ENCODE measurements at places on chromosomes 1 and 21.
A peak's percentile ranks its signal among the peaks of the same experiment; 100 is the strongest.

GRCh38 chr1:22553991-22554522 lies 9.2 kb upstream of the EPHA8 start:
- no peak for DNase-seq

DNA sequence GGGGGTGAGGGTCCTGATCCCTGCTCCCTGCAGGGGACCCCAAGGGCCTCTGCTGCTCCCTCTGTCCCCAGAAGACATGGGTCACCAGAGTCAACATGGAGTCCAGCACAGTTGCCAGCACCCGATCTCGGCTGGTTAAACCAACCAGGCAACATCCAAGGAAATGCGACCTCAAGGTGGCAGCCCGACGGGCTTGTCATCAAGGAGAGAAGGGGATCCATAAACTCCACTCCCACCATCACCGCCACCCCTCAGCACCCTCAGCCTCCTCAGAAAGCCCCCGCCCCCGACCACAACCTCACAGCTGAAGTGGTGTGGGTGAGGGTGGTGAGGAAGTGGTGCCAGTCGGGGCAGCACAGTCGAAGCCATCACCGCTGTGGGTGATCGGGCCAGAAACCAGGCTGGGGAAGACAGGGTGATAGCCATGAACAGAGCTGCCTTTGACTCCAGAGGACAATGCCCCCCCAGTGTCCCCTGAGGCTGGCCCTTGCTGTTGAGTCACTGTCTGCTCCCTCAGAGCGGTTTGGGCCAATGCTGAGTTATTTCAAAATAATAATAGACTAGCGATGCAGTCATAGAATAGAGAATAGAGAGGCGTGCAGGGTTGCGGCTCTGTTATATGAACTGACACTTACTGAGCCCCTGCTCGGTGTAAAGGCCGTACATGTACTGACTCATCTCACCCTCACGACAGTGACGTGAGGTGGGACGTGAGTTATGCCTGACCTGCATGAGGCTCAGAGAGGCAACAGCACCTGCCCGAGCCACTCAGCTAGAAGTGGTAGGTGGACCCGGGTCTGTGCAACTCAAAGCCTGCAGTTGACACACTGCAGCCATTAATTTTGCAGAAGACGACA lies 88.7 kb upstream of the IFFO2 start:
- DNase-seq, result no peak

GRCh38 chr1:190226006-190226405 lies 251.7 kb downstream of the BRINP3 start:
- no peak for DNase-seq

DNA sequence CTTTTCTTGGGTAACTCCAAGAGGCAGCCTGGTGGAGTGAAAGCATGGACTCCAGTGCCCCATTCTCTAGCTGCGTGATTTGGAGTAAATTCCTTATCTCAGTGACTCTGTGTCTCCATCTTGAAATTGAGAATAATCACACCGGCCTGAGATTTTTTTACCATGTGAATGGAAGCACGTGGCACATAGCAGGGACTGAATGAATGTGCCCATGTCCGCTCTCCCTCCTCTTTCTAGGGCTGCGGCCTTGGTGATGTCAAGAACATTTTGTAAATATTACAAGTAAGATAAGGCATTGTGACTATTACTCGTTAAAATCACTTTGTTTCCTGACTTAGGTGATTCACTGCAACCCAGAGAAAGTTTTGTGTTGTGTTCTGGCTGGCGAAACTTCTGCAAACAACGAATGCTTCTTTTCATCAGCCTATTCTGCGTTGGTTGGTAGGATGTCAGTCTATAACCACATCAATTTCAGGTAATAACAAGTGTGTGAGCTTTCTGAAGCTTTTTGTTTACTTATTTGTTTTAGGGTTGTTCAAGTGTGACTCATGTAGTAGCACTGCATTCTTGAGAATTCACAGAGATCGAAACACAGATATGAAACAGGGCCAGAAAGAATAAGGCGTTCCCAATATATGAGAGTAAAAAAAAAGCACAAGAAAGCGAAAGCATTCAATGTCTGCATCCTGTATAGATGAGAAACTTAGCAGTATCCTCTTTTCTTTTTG lies 135.7 kb upstream of the SLC45A1 start:
- no peak for DNase-seq

DNA sequence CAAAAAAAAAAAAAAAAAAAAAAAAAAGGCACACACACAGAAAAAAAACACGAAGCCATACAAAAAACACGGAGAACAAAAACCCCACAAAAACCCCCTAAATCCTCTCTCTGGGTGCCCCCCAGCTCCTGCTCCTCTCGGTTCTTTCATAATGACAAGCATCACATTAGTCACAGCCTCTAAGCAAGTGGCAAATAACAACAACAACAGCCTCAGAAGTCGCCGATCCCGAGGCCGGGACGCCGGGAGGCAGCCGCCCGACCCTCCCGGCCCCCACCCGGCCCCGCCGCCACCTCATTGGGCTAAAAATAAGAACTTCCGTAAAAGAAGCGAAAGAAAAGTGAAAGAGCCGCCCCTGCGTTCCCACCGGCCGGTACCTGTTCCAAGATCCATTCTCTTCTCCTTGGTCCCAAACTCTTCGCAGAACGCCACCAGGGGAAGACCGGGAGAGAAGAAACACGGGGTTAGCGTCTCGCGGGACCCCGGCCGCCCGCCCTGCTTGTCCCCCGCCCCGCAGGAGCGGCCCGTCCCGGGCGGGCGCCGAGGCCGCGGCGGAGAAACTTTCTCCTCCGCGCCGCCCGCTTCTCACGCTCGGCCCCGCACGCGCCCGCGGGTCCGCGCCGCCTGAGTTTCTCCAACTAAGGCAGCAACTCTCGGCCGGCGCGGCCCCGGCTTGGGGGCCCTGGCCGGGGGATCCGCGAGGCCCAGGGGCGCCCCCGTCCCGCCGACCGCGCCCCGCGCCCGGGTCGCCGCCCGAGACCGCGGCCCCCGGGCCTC lies 102.8 kb downstream of the CASZ1 start:
- peak; percentile 23 for DNase-seq

GRCh38 chr1:153058826-153059784 lies 1.8 kb upstream of the SPRR2A start:
- DNase-seq, result no peak

DNA sequence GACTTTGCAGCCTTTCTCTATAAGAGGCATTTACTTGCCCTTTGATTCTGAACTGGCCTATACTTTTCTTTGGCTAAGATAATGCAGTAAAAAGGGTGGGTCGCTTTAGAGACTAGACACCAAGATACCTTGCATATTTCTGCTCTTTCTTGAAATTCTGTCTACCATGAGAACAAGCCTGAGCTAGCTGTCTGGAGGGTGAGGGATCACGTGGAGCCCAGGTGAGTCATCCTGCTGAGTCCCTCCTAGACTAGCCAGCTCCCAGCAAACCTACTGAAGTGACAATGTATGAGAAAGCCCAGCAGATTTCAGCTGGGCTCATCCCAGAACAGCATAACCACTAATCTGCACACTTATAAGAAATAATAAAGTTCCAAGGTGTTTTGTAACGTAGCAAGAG lies 408.0 kb upstream of the KAZN start:
- no peak for DNase-seq

DNA sequence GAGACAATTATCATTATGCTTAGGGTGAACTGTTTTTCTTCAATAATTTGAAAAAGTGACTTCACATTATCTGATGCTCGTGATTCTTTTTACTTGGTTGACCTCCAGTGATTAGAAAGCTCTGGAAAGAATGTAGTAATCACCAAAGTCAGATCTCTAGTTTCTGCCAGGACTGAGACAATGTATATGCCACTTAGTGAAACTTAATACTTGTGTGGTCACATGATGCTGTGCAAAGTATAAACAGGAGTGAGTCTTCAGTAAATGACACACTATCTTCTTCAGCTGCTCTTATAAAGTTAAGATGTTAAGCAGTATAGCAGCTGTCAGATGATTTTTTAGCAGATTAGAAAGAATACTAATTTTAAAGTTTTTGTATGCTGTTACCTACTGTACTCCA lies 17.2 kb downstream of the VCAM1 start:
- no peak for DNase-seq

DNA sequence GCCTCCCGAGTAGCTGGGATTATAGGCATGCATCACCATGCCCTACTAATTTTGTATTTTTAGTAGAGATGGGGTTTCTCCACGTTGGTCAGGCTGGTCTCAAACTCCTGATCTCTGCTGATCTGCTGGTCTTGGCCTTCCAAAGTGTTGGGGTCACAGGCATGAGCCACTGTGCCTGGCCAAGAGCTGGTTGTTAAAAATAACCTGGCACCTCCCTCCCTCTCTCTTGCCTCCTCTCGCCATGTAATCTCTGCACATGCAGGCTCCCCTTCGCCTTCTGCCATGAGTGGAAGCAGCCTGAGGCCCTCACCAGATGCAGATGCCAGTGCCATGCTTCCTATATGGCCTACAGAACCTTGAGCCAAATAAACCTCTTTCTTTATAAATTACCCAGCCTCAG lies 74.7 kb upstream of the TLR5 start:
- no peak for DNase-seq

- DNase-seq, result no peak
These were observed 1.7 kb downstream of the CLDN14 start for GRCh38 chr21:36478207-36478701.

DNA sequence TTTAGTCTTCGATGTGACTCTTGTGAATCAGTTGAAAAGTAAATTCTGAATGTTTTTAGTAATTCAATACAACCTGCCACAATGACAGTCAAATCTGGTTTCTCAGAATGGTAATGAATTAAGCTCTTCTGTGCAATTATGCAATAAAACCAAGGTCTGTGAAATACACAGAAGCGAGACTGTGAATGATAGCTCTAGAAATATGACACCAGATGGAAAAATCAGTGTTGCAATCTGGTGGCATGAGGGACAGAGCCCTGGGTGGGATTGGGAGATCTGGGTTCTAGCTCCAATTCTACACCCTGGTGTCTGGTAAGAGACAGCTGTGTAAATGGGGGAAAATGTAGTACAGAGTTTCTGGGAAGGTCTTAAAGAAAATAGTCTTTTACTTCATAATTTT lies 586.4 kb upstream of the ZRANB2 start:
- peak; percentile 2 for DNase-seq

GRCh38 chr1:112368198-112368597 lies 27.8 kb upstream of the CTTNBP2NL start:
- no peak for DNase-seq

- no peak for DNase-seq
These were observed 58.4 kb downstream of the PLEKHA6 start for GRCh38 chr1:204301171-204301957.

DNA sequence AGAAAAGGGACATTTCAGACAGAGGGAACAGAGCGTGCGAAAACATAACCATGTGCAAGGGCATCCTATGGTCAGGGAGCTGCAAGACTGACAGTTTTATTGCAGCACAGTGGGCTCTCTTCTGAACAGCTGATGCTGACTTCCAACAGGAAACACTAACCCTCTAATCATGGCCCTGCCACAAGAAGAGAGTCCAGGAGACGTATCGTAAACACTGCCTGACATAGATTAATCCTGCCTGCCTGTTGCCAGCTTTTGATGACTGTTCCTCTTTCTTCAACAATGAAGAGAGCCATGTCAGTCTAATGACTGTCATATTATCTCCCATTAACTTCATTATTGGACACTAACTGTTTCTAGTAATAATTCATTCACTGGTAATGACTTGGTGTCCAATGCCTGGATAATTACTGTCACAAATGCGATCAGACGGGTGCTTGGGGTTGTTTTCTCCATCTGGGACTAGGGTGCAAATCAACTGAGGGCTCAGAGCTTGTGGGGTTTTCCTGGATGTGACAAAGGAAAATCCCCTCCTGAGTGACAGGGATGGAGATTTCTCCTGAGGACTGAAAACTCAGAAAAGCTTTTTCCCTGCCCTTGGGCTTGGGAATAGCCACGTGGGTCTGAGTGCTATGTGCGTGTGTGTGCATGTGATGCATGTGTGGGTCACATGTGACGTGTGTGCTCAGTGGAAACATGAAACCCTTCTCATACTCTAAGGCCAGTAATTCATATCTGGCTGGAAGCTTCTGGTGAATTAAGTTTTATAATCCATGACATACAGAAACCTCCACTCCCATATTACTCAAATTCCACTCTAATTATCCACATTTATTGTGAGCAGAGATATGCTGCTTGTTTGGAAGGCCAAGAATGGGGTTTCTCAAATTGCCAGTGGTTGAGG lies 144.0 kb upstream of the PLXNA2 start:
- DNase-seq, result no peak

DNA sequence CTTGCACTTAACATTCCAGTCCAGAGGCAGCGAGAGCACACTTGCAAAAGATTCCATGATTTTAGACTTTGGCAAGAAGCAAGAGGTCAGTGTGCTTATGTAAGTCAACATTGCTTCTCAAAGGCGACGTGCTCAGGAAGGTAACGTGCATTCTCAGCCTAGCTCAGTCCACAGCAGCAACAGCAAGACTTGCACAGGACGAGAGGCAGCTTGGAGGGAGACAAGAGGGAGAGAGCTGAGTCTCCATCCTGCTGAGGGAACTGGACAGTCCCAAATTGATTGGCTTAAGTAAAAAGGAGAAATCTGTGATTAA lies 56.5 kb downstream of the PTP4A2 start:
- DNase-seq, result no peak

GRCh38 chr1:72283022-72283306 lies 625 bp upstream of the NEGR1 start:
- DNase-seq, result no peak

DNA sequence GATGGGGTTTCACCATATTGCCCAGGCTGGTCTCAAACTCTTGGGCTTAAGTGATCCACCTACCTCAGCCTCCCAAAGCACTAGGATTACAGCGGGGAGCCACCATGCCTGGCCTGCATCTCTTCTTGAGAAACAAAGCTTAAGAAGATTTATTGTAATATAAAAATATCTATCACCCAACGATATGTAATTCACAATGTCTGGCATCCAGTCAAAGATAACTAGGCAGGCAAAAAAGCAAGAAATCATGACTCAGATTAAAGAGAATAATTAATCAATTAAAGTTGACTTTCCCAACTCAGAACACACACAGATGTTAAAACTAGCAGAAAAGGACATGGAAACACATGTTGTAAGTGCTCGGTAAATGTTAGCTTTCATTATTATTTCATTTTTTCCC lies 26.5 kb upstream of the POU2F1 start:
- no peak for DNase-seq

DNA sequence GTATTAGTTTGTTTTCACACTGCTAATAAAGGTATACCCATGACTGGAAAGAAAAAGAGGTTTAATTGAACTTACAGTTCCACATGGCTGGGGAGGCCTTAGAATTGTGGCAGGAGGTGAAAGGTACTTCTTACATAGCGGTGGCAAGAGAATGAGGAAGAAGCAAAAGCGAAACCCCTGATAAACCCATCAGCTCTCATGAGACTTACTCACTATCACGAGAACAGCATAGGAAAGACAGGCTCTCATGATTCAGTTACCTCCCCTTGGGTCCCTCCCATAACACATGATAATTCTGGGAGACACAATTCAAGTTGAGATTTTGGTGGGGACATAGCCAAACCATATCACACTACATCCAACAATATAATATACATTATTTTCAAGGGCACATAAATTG lies 145.7 kb upstream of the BARHL2 start:
- no peak for DNase-seq

- no peak for DNase-seq
These were observed 9.5 kb upstream of the C1orf167 start for GRCh38 chr1:11752359-11753088.

- no peak for DNase-seq
These were observed 1383.1 kb upstream of the ADGRL2 start for GRCh38 chr1:80417671-80418070.

All from GF-D8 (cell line).